ENCODE measurements at places on chromosomes 3 and 15.

DNA sequence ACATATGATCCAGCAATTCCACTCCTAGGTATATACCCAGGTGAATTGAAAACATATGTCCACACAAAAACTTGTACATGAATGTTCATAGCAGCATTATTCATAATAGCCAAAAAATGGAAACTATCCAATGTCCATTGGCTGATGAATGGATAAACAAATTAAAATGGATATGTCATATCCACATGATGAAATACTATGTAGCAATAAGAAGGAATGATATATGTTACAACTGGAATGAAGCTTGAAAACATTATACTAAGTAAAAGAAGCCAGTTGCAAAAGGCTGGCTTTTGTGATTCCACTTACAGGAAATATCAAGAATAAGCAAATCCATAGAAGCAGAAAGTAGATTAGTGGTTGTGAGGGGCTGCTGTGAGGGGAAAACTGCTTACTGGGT is 33.7 kb downstream of the BNC1 start:
- DNase-seq, result no peak

GRCh38 chr3:133292296-133292695 is 107.6 kb upstream of the BFSP2 start:
- DNase-seq, result no peak

DNA sequence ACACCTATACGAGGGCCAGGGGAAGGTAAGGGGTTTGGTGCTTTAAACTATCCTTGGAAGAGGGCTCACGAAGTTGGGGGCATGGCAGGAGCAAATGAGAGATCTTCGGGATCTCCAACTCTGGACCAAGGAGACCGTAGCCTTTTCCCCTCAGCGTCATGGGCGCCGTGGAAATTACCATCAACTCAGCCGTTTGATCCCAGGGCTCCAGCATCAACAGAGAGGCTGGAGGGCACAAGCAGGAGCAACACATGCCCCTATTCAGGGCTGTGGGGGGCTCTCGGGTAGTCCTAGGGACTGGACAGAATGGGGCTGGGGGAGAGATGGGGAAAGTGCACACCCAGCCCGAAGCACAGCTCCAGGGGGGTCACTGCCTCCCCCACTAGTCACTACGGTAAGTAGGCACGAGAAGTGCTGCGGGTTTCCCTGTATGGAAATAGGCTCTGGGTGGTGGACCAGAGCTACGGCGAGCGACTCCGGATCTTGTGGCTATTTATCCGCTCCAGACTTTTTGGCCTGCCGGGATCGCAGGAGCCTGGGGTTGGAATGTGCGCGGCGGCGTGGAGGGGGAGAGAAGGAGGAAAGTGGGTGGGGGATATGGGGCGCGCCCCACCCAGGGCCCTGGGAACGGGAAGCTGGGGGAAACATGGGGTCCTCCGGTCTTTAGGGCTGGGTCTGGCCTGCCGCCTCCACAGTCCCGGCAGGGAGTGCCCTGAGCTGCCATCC is 539 bp upstream of the LAMB2 start:
- peak; percentile 60 for DNase-seq

DNA sequence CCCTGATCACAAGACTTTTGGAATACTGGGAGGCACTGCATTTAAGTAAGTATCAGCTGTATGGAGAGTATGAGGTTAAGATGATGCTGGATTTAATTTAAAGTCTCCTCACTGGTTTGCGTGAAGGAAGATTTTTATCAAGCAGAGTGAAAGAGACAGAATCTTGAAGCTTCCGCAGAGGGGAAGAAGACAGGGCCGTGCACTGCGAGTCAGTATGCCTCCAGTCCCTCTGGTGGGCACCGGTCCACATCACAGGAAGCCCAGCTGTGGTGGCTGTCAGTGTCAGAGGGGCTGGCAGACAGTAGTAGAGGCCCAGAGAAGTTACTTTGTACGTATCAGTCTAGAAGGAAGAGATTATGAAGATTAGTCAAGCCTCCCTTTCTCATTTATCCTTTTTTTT is 379.0 kb upstream of the TPRG1 start:
- peak; percentile 28 for DNase-seq

GRCh38 chr3:63976872-63977200 is 46.5 kb downstream of the PSMD6 start:
- DNase-seq, result no peak

DNA sequence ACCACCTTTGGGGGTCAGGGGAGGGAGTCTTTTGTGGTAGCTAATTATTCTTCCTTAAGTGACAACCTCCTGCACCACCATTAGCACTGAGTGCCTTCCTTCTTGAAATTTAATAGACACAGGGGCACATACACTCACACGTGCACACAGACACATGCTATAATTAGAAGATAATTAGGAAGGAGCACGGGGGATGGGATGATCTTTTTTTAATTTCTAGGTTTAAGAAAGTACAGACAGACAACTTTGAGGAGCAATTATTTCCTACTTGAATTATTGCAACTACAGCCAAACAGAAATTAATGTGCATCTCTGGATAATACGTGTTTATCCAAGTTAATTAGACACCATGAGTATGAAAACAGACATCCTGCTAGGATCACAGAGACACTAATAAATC is 44.8 kb upstream of the GUCA1C start:
- DNase-seq, result no peak

DNA sequence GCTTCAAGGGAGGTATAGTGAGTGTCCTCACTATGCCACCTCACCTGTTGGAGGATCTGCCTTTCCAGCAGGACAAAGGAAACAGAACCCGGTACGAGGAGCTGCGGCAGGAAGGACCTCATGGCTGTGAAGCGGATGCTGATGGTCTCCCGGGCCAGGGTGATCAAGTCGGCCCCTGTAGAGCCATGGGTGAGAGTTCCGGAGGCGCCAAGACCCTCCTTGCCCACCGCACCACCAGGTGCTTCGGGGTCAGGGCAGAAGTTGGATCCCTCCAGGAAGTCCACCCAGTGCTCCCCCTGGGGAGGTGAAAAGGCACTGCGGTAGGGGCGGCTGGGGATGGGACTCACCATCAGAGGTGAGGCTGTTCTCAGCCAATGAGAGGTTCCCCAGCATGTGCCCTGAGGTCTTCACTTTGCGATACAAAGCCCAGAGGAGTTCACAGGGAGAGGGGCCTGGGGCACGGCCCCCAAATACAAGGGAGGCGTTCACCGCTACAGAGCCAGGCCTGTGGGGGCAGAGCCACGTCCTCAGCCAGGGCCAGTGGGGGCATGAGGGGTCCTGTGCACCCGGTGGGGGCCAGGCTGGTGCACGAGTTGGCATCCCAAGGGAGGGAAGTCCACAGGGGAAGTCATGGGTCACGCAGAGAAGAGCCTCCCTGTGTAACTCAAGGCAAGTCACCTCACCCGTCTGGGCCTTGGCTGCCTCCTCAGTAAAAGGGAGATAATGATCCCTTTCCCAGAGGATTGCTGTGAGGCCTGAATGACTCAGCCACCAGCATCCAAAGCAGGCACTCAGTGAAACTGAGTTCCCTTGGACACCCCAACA is 27.7 kb downstream of the C15orf39 start:
- no peak for DNase-seq

DNA sequence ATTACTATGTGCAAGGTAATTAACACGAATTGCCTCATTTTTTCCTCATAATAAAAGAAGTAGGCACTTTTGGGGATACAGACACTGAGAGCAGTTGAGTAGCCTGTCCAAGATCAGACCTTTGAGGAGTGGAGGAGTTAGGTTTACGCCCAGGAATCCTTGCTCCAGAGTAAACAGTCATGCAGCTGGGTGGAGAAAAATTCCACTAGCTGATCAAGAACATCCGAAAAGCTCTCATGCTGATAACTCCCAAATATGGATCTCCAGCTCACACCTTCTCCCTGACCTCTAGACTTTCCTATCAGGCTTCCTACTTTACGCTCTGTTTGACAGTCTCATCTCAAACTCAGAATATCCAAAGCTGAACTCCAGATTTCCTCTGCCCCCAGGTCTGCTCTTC is 53.3 kb downstream of the ST6GAL1 start:
- DNase-seq, result no peak

- DNase-seq, result no peak
Measured at GRCh38 chr3:141996437-141996836, 120.0 kb downstream of the ATP1B3 start.

- no peak for DNase-seq
Measured at GRCh38 chr3:106208967-106209366, 340.2 kb upstream of the CBLB start.

GRCh38 chr15:58551764-58552504 is 120.1 kb downstream of the LIPC start:
- no peak for DNase-seq

DNA sequence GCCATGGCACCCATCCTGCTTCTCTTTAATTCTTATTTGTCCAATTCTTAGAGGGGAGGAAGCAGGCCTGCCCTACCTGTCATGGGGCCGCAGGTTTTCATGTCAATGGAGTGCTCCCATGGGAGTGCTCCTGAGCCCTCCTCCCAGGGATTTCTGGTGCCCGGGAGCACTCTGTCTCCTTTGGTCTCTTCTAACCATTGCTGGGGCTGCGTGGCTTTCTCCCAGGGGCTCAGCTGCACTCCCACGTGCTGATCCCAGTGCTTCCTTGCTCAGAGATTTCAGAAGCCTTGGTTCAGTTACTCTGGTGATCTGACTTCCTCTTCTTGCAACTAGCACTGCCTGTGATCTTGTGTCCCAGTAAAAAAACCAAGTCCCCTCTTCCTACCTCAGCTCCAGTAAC is 68.0 kb upstream of the ARL8B start:
- DNase-seq, result no peak

GRCh38 chr15:90681480-90681879 is 35.7 kb upstream of the BLM start:
- no peak for DNase-seq

GRCh38 chr3:49813497-49814174 is at the start of gene UBA7:
Gene UBA7, minus strand, starts transcription at chr3:49813953. Its CDS starts 166 bp downstream, at chr3:49813787.
- no peak for DNase-seq

GRCh38 chr15:50028326-50028725 is 90.7 kb downstream of the ATP8B4 start:
- DNase-seq, result no peak

- DNase-seq, result no peak
Measured at GRCh38 chr3:167469381-167469780, 4.5 kb downstream of the SERPINI2 start.

DNA sequence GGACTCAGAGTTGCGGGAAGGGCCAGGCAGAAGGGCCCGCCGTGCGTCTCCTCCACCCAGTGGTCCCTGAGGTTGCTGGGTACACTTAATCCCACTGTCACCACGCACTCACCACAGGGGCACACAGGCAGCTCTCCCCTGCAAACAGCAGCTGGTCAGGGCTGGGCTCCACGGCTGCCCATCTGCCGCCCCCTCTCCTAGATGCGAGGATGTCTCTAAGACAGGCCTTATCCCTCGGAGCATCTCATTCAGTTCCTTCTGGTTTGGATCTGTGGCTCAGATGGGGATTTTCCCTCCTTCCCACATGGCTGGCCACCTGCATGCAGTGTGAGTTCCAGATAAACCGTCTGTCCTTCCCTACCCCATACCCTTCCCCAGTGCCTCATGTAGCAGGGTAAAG is 26.3 kb downstream of the MRPS11 start:
- no peak for DNase-seq

DNA sequence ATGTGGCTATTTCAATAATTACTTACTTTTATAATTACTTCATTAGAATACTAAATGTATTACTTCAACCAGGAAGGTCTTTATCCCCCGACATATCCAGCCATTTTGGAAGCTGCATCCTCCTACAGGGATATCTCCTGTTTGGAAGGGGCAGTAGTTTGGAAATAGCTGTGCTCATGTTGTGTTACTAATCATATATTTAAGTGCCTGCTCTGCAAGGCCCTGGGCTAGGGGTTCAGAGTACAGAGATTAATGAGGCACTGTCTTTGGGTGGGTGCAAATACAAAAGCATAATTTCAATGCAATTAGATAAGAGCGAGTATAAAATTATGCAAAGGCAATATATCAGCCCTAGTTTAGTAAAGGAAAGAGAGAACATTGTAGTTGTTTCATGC is 146.3 kb upstream of the RARB start:
- DNase-seq, result no peak

- DNase-seq, result no peak
Measured at GRCh38 chr3:52817221-52817620, 13.3 kb downstream of the ITIH4 start.

- peak; percentile 34 for DNase-seq
Measured at GRCh38 chr3:150721285-150722130, 17.8 kb upstream of the ERICH6 start.

DNA sequence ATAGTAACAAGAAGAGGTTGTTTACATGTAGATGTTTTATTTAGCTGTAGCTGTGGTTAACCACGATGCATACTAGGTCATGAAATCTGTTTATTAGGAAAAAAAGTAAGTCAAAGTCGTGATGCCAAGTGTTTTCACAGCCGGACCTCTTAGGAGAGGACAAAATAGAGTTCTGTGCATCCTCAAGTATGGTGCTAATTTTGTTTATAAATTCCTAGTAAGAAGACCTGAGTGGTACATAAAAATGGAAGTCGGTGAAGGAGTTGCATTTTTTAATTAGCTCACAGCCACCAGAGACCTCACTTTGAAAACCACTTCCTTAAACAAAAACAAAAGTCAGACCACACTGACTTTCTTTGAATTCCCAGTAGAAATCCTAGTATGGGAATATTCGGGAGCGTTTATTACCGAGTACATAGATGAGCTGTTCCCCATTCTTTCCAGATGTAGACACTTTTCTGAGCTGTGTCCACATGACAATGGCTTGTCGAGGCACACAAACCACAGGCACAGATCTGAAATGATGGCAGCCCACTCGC is 143.6 kb upstream of the UBE2E1 start:
- DNase-seq, result no peak

- DNase-seq, result no peak
Measured at GRCh38 chr3:40143283-40144090, 166.0 kb upstream of the EIF1B start.

- no peak for DNase-seq
Measured at GRCh38 chr3:126582311-126582710, 23.6 kb upstream of the C3orf22 start.

- no peak for DNase-seq
Measured at GRCh38 chr3:177679568-177680471, 482.5 kb upstream of the TBL1XR1 start.

DNA sequence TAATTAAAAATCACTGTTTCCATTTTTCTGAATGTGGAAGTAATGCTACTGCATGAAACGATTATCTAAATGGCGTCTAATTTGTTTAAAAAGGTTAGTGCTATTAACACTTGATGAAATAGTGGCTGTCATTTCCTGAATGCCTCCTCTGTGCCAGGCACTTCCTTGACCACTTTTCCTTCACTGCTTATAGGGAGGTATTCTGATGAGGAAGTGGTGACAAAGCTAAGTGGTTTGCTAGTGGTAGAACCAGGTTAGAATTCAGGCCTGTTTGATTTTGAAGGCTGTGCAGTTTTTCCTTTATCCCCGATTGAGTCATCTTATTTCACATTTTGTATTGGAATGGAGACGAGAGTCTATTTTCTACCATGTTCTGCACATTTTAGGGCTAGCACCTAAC is 119.0 kb downstream of the USP13 start:
- DNase-seq, result no peak

DNA sequence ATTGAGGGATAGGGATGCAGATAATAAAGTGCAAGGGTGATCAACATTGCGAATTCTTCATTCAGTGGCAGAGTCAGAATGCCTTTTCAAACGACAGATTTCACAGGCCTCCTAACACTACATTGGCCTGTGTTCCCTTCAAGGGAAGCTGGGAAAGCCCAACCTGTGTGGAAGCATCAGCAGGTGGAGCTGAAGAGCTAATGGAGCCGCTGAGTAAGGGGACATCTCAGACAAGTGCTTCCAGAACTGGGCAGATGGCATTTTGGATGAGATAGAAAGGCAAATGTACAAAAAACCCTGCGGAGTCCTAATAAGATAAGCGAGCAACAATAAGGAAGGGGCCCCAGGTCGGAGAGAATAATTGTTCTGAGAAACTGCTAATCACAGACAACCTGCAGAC is 8.5 kb upstream of the SLC24A5 start:
- no peak for DNase-seq
